Left cardiac atrium (tissue), 4 donors: ENCODE measurements at places on chromosomes 16 and 17. TPM values are rescaled to one million over a fixed set of nuclear protein-coding genes. Genes with fewer than 3 reads are reported as not detected.

The MYH2 gene
- not detected for total RNA-seq

The APRT gene
- total RNA-seq: 63.8 TPM

The CLEC10A gene
- total RNA-seq: 13.4 TPM

The TMEM238L gene
- total RNA-seq: not detected

The MPDU1 gene
- 30.5 TPM for total RNA-seq

The TMIGD1 gene
- not detected for total RNA-seq

The DNAH17 gene
- total RNA-seq: 0.32 TPM

The TP53TG3C gene
- total RNA-seq: not detected

- DNase-seq: no peak
Measured at GRCh38 chr16:22388101-22388644, 13.8 kb upstream of the CDR2 start.

DNA sequence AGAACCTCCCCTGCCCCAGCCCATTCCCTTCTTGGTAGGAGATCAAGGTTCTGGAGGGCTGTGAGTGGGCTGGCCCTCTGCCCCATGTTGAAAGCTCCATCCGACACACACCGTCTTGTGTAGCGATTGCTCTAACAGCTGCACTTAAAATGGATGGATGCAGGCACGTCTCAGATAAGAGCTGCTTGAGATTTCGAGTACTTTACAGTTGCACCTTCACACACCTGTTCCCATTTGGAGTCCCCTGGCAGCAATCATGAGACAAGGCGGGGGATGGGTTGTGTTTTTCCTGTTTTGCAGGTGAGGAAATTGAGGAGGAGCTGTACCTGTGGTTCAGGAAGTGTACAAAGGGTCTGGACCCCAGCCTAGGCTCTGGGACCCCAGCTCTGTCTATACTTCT, 25.6 kb upstream of the TAC4 start:
- no peak for DNase-seq

GRCh38 chr17:58248955-58249269, 10.5 kb downstream of the LPO start:
- DNase-seq: no peak

GRCh38 chr17:19759568-19760549, 11.8 kb upstream of the ALDH3A1 start:
- DNase-seq: no peak

DNA sequence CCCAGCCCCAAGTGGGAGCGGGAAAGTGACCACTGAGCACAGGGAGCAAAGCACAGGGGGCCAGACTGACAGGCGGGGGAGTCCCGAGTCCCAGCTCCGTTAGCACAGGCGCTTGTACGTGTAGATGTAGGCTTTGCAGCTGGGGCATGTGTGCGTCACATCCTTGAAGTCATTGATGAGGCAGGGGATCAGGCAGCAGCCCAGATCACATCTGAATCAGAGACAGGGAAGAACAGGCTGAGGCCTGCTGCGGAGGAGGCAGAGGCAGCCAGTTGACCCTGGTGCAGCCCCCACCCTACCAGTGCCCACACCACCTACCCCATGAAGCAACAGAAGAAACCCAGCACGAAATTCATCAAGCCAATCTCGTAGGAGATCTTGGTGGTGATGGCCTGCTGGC, 26.1 kb downstream of the CDIP1 start:
- no peak for DNase-seq

- DNase-seq: peak; percentile 30
Measured at GRCh38 chr16:15650698-15651171, 690 bp downstream of the NDE1 start.

- DNase-seq: no peak
Measured at GRCh38 chr16:78220571-78220970, 121.1 kb downstream of the WWOX start.

DNA sequence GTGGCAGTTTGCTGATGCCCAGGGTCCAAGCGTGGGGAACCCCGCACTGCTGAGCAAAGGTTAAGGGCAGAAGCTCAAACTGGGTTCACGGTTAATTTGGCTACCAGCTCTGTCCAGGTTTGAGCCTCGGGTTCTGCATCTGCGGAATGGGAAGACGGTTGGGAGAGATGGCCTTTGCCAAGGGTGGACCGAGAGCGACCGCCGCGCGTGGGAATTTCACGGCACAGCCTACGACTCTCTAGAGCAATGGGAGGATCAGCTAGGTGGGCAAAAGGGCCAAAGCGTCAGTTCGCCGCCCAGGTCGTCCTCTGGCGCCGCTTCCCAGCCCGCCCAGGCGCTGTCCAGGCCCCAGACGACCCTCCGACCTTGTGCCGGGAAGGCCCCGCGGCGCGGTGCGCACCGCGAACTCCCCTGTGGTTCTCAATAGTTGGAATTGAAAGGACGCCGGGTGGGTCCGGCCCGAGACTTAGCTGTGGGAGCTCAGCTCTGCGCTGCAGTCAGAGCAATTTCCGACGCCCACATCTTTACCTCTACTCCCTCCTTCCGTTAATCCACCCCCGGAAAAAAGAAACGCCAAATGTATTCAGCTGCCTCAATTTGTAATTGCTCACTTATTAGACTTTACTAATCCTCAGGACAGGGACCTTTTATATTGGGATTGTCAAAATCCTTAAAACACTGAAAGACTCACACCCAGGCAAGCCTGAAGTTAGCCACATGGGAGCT, 2.5 kb upstream of the HS3ST3B1 start:
- DNase-seq: no peak

DNA sequence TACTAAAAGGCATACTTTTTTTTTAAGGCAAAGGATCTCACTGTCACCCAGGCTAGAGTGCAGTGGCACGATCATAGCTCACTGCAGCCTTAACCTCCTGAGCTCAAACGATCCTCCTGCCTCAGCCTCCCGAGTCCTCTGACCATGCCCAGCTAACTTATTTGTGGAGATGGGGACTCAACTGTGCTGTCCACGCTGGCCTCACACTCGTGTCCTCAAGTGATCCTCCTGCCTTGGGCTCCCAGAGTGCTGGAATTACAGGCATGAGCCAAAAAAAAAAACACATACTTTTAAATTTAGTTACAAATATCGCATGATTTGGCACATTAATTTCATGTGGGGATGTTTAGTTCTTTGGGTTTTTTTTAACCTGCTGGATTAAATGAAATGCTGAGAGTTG, 207.7 kb upstream of the CHMP6 start:
- DNase-seq: no peak

- DNase-seq: no peak
Measured at GRCh38 chr16:27240948-27241531, 27.5 kb downstream of the NSMCE1 start.

DNA sequence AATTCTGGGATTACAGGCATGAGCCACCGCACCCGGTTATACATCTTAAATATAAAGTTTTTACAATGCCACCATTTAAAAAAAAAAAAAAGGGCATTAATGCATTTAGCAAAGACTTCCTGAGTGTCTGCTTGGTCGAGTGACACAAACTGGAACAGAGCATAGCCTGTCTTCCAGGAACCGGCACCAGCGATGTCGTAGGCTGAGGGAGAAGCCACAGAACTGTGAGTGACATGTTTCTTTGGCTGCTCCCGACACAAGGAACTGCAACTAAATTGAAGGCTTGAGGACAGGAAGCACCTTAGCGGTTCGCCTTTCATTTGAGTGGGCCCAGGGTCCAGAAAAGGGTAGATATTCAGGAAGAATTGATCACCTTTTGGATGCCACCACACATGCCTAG, 717.8 kb downstream of the MAF start:
- no peak for DNase-seq

DNA sequence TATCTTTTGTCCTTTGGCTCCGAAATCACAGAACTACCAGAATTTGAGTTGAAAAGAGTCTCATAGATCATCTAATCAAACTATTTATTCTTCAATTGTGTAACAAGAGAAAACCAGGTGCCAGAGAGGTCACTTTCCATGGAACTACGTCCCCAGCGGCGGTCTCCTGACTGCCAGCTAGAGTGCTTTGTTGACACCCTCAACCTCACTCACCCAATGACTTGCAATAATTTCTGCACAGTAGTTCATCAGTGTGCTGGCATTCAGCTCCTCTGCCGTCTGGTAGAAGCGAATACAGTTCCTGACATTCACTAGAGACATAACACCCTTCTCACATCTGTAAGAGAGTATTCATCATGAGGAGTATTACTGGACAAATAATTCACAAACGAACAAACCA, 54.2 kb downstream of the ANKFY1 start:
- no peak for DNase-seq

- DNase-seq: no peak
Measured at GRCh38 chr17:28745786-28746411, 2.1 kb downstream of the TRAF4 start.

GRCh38 chr17:34133350-34133749, 121.7 kb upstream of the CCL2 start:
- DNase-seq: no peak

- no peak for DNase-seq
Measured at GRCh38 chr17:80716986-80717719, 172.5 kb downstream of the RPTOR start.
